ENCODE measurements at places on chromosomes 2 and 18.

GRCh38 chr2:3465844-3466481 lies 53.4 kb downstream of the ADI1 start:
- no peak for DNase-seq

DNA sequence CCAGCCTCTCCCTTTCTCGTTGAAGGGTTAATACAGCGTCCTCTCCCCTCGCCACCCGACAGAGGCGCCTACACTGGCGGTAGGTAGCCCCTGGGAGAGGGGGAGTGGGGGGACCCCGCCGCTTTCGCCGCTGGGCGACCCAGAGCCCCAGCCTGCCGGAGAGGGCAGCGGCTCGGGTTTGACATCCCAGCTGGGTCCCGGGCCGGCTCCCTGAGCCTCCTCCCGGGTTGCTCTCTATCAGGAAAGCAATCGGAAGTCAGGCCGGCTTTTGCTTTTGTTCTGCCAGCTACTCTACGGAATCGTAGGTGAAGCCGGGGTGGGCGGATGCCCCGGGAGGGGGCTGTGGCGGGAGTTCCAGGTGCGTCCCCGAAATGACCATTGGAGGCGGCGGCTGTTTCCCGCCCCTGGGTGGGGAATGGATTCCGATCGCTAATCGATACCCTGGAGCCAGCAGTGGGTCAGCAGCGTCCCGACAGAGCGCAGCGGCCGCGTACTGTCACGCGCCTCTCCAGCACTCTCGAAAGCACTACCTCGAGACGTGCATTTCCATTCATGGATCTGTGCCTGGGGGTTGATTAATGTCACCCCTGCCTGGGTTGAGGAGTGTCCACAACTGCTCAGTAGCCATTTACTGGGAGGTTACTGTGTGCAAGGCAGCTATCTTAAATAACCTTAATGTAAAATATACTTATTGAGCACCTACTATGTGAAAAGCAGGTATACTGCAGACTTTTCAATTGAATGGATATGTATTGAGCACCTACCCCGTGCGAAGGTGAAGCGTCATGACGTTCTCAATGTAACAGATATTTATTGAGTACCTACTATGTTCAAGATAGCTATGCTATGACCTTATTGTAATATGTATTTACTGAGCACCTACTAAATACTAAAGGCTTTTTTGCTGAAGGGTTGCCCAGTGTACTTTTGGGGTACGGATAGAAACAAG lies 1.1 kb downstream of the MAPK4 start:
- DNase-seq = peak; percentile 77

DNA sequence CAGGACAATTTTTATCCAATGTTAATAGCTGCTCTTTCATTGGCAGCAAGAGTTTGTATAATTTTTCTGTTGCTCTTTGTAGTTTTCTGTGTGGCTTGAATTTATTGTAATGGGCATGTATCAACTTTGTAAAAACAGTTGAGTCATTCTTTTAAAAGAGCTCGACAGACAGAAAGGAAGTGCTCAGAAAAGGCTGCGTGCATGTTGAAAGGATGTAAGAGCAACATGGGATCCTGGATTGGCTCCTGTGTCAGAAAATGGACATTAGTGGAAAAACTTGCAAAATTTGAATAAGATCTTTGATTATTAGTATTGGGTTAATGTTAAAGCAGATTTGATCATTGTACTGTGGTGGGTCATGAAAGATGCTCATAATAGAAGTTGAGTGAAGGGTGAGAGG lies 93.3 kb upstream of the CDC42EP3 start:
- no peak for DNase-seq

GRCh38 chr2:233039212-233039845 lies 6.9 kb downstream of the NEU2 start:
- no peak for DNase-seq

GRCh38 chr2:172091761-172092566 lies 6.7 kb downstream of the DLX1 start:
- peak; percentile 21 for DNase-seq

DNA sequence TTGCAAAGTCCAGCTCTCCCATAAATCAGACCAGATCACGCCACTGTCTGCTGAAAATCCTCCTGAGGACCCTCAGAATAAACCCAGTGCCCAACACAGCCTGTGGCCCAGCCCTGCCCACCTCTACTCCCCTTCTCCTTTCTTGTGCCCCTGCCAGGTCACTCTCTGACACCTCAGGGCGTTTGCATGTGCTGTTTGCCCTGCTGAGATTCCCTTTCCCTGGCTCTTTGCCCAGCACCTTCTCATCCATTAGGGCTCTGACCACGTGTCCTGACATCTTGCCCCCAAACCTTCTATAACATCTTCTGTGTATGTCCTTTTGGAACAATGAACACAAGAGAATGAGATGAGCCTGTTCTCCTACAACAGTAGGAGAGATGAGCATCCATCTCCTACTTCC lies 18.5 kb upstream of the NMUR1 start:
- no peak for DNase-seq

GRCh38 chr2:99571533-99571932 lies 81.7 kb upstream of the REV1 start:
- DNase-seq = no peak

- no peak for DNase-seq
These were observed 81.0 kb downstream of the SUMO1 start for GRCh38 chr2:202157211-202157990.

DNA sequence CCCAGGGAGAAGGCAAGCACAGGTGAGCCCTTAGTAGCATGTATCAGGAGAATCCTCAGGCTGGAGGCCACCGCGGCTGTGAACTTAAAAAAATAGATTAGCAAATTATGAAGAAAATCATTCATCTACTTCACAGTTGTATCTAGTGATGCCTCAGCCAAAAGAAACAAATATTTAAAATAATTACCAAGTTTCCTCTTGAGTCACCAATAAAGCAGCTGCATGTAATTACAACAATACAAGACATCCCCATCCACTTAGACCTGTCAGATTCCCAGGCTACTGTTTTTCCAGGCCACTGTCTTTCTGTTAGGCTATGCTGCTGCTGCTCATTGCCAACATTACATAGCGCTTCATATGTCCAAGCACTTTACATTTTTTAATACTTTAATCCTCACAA lies 54.6 kb upstream of the PHLPP1 start:
- peak; percentile 10 for DNase-seq

GRCh38 chr2:28298406-28298805 lies 94.3 kb upstream of the FOSL2 start:
- DNase-seq = no peak

DNA sequence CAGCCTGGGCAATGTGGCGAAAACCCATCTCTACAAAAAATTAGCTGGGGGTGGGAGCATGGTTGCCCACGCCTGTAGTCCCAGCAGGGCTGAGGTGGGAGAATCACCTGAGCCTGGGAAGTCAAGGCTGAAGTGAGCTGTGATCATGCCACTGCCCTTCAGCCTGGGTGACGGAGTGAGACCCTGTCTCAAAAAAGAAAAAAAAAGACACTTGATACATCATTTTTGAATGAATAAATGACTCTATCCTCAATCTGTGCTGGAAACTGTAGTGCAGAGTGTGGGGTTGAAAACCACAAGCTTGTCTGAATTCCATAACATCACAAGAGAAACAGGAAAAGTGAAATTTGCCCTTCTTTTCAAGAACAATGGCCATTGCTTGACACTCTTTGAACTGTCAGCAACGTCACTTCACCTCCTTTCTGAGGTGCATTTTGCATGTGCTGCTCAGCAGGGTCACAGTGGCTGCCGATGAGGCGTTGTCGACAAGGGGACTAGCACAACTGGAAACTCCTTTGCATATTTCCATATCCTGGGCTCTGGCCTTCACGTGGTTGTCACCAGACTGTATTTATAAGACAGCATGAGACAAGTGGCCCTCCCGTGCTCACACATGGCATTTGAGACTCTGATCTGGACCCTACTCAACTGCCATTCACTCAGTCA lies 54.2 kb downstream of the DDX1 start:
- peak; percentile 68 for DNase-seq

DNA sequence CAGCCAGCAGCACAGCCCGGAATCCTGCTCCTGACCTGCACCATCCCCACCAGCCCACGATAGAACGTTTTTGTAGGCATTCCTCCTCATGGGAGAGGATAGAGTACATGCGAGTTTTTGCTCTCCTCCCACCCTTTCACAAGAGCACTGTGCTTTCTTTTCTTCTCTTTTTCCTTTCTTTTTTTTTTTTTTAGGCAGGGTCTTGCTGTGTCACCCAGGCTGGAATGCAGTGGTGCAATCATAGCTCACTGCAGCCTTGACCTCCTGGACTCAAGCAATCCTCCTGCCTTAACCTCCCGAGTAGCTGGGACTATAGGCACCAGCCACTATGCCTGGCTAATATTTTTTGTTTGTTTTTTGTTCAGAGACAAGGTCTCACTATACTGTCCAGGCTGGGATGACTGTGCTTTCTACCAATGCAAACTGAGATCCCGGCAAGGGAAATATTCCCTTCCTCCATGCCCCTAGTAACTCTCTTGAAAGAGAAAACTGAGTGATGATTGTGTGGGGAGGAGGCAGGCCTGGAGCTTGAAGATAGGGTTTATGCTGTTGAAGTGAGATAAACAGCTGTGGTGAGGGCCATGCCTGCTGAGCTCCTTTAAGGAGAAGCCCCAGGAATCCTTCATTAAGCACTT lies 82.6 kb upstream of the TXNDC2 start:
- DNase-seq = peak; percentile 69

- no peak for DNase-seq
These were observed 34.4 kb upstream of the RTN4 start for GRCh38 chr2:55084641-55085040.

DNA sequence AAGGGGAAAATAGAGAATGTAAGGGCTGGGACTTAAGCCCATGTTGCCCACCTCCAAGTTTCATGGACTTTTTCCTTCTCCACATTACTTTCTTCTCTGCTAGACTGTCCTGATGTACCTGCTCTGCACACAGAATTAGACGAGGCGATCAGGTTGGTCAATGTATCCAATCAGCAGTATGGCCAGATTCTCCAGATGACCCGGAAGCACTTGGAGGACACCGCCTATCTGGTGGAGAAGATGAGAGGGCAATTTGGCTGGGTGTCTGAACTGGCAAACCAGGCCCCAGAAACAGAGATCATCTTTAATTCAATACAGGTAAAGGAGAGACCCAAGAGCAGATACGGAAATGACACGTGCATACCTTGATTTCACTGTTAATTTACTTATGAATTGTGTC lies 16.2 kb upstream of the TYMS start:
- no peak for DNase-seq

DNA sequence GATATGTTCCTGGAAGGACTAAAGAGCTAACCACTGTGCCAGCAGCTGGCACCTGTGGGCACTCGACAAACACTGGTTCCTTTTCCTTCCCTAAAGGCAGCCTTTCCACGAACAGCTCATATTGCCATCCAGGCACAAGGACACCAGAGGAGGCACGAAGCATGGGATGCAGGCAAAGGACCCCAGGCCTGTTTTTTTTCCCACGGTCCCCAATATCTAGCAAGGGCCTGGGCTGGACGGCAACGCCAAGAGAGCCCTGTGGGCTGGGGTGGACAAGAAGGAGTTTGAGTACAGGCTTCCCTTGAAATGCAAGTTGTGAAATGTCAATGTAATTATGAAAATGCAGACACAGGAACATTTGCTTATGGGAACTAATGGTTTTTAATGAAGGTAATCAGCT lies 135.9 kb downstream of the CYP26B1 start:
- DNase-seq = no peak

GRCh38 chr2:85326406-85327159 lies 1.2 kb downstream of the TGOLN2 start:
- no peak for DNase-seq

GRCh38 chr18:36465970-36466369 lies 168.5 kb downstream of the FHOD3 start:
- no peak for DNase-seq

- DNase-seq = no peak
These were observed 558.2 kb upstream of the TNP1 start for GRCh38 chr2:217418090-217418489.

GRCh38 chr18:68942230-68942629 lies 144.3 kb downstream of the CCDC102B start:
- peak; percentile 58 for DNase-seq

GRCh38 chr2:241255542-241256167 lies 59.8 kb downstream of the HDLBP start:
- DNase-seq = no peak

- DNase-seq = peak; percentile 50
These were observed 132.7 kb downstream of the DIS3L2 start for GRCh38 chr2:232094201-232094600.

- DNase-seq = peak; percentile 83
These were observed 30.6 kb upstream of the EPC2 start for GRCh38 chr2:148614014-148614321.

DNA sequence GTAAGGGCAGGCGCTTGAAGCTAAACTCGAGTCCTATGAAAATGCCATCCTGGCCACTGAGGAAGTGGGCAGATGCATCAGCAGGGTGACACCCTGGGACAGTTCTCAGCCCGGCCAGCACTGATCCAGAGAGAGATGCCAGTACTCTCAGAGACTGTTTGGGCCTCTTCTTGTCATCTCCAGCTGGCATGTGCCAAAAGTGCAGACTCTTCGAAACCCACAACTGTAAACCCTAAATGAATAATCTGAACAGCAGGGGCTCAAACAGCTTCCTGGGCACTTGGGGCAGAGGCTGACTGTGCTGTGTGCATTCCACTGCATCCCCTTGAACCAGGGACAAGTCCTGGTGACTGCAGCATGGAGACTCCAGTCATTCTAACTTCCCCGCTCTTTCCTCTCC lies 204.2 kb upstream of the SMAD2 start:
- no peak for DNase-seq

- no peak for DNase-seq
These were observed 163.2 kb downstream of the MTX2 start for GRCh38 chr2:176432434-176432833.

DNA sequence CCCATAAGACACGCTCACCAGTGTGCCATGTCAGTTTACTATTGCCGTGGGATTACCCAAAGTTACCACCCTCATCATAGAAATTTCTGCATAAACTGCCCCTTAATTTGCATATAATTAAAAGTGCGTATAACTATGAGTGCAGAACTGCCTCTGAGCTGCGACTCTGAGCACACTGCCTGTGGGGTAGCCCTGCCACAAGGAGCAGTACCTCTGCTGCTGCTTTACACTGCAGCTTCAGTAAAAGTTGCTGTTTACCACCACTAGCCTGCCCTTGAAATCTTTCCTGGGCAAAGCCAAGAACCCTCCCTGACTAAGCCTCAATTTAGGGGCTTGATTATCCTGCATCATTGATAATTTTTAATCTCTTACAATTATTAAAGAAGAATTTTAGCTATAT lies 213.9 kb upstream of the MAP2 start:
- no peak for DNase-seq

DNA sequence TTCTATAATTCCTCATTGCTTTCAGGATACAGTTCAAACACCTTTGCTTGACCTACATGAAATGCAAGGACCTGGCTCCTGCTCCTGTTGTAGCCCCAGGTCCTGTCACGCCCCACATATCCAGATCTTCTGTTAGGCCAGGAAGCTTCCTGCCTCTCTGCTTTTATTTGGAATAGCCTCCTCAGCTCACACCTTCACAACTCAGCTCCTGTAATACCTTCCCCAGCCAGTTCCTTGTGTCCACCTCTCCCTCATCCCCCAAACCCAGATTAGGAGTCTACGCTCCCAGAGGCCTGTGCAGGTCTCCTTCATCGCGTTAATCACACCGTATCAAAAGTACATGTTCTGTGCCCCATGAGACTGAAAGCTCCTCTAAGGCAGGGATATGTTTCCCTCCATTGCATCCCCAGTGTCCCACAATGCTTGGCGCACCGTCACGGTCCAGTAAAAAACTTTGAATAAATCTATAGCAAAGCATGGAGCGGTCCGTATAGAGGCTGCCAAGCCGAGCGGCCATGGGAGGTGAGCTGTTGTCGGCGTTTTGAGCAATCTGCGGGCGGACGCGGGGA lies 371 bp downstream of the MDH1B start:
- DNase-seq = no peak
